ENCODE measurements at places on chromosomes 13 and 19. TPM values are rescaled to one million over a fixed set of nuclear protein-coding genes. Genes with fewer than 3 reads are reported as not detected.

Gene GPATCH1
- total RNA-seq = 6.6 TPM

- H3K4me1 ChIP-seq = no peaks in the 10 kb centered on the region
- no peak for DNase-seq
- H3K27ac ChIP-seq = no peak overlapping the region
- H3K4me3 ChIP-seq = no peak overlapping the region
These were observed 514.2 kb upstream of the SLITRK6 start for GRCh38 chr13:86313421-86313820.

Gene COMP
- 29.8 TPM for total RNA-seq

Gene PCDH8
- not detected for total RNA-seq

Gene ZSCAN5B
- not detected for total RNA-seq

Gene TEX26
- total RNA-seq = not detected

Gene TSSK6
- 1.5 TPM for total RNA-seq

Gene YJU2
- 17.5 TPM for total RNA-seq

DNA sequence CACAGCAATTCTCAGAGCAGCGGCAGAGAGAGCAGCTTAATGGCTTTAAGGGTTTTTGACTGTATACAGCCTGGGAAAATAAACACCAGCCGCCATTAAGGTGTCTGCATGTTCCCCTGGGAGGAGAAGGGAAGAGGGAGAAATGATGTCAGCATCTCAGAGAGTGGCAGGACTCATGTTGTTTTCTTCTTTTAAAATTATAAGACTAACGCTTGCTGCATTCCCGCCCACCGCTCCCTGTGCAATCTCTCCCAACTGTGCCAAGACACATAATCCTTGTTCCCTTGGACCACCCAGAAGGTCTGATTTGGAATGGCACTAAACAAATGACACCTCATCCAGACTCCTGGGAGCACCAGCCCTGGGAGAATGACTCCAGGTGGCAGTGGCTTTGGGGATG lies 27.7 kb upstream of the FAM216B start:
- H3K36me3 ChIP-seq = no peaks in the 10 kb centered on the region
- no peaks in the 10 kb centered on the region for H3K27me3 ChIP-seq
- no peak for DNase-seq
- no peak overlapping the region for H3K27ac ChIP-seq
- no peak overlapping the region for H3K4me3 ChIP-seq

Gene TCF3
- total RNA-seq = 46.0 TPM

DNA sequence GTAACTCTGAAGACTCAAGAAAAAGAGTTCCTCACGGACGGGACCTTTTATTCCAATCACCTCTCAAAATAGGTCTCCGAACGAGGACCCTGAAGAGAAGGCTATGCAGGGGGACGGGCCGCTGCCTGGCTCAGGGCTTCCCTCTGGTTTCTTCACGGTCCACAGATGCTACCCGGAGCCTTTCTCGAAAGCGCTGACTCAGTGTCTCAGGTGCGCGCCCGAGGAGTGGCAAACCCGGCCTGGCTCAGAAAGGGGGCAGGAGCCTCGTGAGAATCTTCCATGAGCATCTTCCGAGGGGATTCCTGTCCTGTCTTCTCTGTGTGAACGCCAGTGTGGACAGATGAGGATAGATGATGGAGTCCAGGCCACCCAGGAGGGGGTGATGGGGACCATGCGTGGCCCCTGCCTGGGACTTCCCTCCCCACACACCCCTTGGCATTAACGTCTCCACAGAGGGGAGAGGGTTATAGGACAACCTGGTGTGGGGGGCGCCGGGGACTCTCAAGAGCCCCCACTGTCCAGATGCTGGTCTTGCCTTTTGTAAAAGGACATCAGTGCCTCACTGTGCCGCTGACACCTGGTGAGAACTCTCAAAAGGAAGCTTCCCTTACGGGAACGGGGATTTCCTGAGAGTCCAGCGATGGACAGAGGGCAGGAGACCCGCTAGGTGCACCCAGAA lies 16.5 kb downstream of the LSM4 start:
- peak overlapping the region; percentile 37 for H3K4me3 ChIP-seq
- H3K36me3 ChIP-seq = no peaks in the 10 kb centered on the region
- no peaks in the 10 kb centered on the region for H3K27me3 ChIP-seq
- peaks cover 74% of the 10 kb centered on the region for H3K4me1 ChIP-seq
- DNase-seq = no peak

GRCh38 chr19:18292462-18292809 lies 11.0 kb upstream of the JUND start:
- H3K4me3 ChIP-seq = peak overlapping the region; percentile 93
- no peak for DNase-seq
- H3K4me1 ChIP-seq = peaks cover 41% of the 10 kb centered on the region
- H3K36me3 ChIP-seq = no peaks in the 10 kb centered on the region
- H3K27me3 ChIP-seq = no peaks in the 10 kb centered on the region

Gene LIM2
- not detected for total RNA-seq

DNA sequence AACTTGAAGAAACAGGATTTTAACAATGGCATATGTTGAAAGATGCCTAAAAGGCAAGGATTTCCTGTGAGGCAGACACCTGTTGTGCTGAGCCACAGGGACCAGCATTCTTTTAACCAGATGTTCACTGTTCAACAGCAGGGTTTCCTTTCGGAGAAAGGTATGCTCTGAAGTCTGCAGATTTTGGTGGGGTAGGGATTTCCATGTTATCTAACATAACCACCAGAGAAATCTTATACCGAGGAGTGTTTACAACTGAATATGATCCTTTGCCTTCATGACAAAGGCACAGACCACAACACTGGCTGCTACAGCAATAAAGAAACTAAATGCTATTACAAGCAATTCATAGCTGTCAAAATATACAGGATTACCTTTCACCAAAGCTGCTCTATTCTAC lies 48.1 kb downstream of the MPHOSPH8 start:
- no peak for DNase-seq
- H3K27me3 ChIP-seq = no peaks in the 10 kb centered on the region
- H3K36me3 ChIP-seq = no peaks in the 10 kb centered on the region
- H3K27ac ChIP-seq = no peak overlapping the region

- H3K36me3 ChIP-seq = no peaks in the 10 kb centered on the region
- no peak for DNase-seq
- peaks cover 4% of the 10 kb centered on the region for H3K4me1 ChIP-seq
- no peak overlapping the region for H3K27ac ChIP-seq
- no peaks in the 10 kb centered on the region for H3K27me3 ChIP-seq
These were observed 245.1 kb downstream of the LMO7 start for GRCh38 chr13:75881109-75881775.

Gene SHISA2
- total RNA-seq = 0.54 TPM

DNA sequence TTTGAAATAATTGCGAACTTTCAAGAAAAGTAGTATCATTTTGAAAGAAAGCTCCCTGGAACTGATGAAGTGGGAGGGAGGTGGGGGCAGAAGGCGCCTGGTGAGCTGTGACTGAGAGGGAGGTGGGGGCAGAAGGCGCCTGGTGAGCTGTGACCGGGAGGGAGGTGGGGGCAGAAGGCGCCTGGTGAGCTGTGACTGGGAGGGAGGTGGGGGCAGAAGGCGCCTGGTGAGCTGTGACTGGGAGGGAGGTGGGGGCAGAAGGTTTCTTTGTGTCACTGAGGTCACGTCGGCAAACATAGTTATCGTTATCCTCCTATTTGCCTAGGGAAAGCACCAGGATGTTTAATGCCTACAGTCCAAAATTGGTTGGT lies 24.2 kb downstream of the C2CD4C start:
- H3K4me3 ChIP-seq = no peak overlapping the region
- no peaks in the 10 kb centered on the region for H3K36me3 ChIP-seq
- DNase-seq = no peak
- no peaks in the 10 kb centered on the region for H3K4me1 ChIP-seq
- H3K27me3 ChIP-seq = peaks cover 3% of the 10 kb centered on the region

- H3K27me3 ChIP-seq = no peaks in the 10 kb centered on the region
- no peak overlapping the region for H3K4me3 ChIP-seq
- H3K4me1 ChIP-seq = no peaks in the 10 kb centered on the region
- H3K27ac ChIP-seq = no peak overlapping the region
- DNase-seq = no peak
These were observed 54.0 kb downstream of the GNG7 start for GRCh38 chr19:2648528-2648937.

- H3K36me3 ChIP-seq = no peaks in the 10 kb centered on the region
- H3K4me1 ChIP-seq = peaks cover 5% of the 10 kb centered on the region
- H3K27ac ChIP-seq = no peak overlapping the region
- H3K4me3 ChIP-seq = no peak overlapping the region
- no peak for DNase-seq
- no peaks in the 10 kb centered on the region for H3K27me3 ChIP-seq
These were observed 98.2 kb downstream of the RBM26 start for GRCh38 chr13:79307866-79308298.

Gene A1BG
- total RNA-seq = 10.0 TPM

Gene CYP2A7
- not detected for total RNA-seq

DNA sequence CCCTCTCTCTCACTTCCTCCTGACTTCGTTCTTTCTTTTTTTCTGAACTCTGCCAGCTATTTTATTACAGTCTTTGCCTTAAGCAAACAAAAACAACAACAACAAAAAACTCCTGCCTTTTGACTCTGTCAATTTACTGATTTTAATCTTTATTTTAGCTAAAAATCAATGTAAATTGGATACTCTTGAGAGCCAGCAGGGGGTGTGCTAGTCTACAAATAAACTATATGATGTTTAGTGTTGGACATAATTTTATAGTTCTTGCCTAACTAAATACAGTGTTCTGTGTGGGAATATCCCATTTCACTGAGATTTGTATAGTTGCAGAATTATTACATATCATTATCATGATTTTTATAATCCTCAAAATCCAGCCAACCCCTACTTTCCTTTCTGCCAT lies 1199.9 kb upstream of the SPRY2 start:
- H3K27ac ChIP-seq = no peak overlapping the region
- no peaks in the 10 kb centered on the region for H3K36me3 ChIP-seq
- no peak overlapping the region for H3K4me3 ChIP-seq
- H3K4me1 ChIP-seq = no peaks in the 10 kb centered on the region
- no peak for DNase-seq
- H3K27me3 ChIP-seq = no peaks in the 10 kb centered on the region

DNA sequence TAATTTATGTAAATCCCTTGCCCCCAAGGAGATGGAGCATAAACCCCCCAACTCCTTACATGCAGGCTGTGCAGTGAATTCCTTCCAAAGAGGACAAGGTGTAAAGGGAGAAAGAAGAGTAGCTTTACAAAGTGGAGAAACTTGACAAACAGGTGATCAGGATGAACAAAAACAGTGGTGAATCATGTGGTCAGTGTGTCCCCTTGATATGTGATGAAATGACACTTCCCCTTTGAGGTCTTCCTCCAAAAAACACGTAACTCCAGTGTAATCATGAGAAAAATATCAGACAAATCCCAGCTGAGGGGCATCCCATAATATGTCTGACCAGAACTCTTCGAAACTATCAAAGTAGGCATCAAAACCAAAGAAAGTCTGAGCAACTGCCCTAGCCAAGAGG lies 29.5 kb upstream of the AKT2 start:
- no peaks in the 10 kb centered on the region for H3K27me3 ChIP-seq
- no peaks in the 10 kb centered on the region for H3K4me1 ChIP-seq
- no peak overlapping the region for H3K4me3 ChIP-seq
- DNase-seq = no peak
- H3K36me3 ChIP-seq = no peaks in the 10 kb centered on the region
- H3K27ac ChIP-seq = no peak overlapping the region

Gene USP12
- total RNA-seq = 40.5 TPM

Gene NLRP11
- total RNA-seq = not detected

GRCh38 chr13:98765996-98766519 lies 13.6 kb upstream of the SLC15A1 start:
- no peak for DNase-seq
- H3K4me3 ChIP-seq = no peak overlapping the region
- no peaks in the 10 kb centered on the region for H3K4me1 ChIP-seq
- H3K36me3 ChIP-seq = no peaks in the 10 kb centered on the region
- no peaks in the 10 kb centered on the region for H3K27me3 ChIP-seq

Gene TBXA2R
- 39.1 TPM for total RNA-seq

Gene SPIB
- not detected for total RNA-seq

- no peak within 1 kb of the TSS for H3K4me3 ChIP-seq
- no peaks in the 10 kb centered on the region for H3K4me1 ChIP-seq
- H3K27ac ChIP-seq = no peak within 1 kb of the TSS
- H3K27me3 ChIP-seq = no peaks in the 10 kb centered on the region
These were observed at the start of gene NKPD1 for GRCh38 chr19:45160870-45161737. NKPD1 (minus strand) TSS chr19:45160982; CDS start chr19:45160150, 832 bp downstream.

Gene ZNF791
- total RNA-seq = 32.4 TPM

GRCh38 chr13:111957913-111958450 lies 109.0 kb upstream of the SOX1 start:
- no peaks in the 10 kb centered on the region for H3K4me1 ChIP-seq
- H3K27me3 ChIP-seq = no peaks in the 10 kb centered on the region
- no peak for DNase-seq

DNA sequence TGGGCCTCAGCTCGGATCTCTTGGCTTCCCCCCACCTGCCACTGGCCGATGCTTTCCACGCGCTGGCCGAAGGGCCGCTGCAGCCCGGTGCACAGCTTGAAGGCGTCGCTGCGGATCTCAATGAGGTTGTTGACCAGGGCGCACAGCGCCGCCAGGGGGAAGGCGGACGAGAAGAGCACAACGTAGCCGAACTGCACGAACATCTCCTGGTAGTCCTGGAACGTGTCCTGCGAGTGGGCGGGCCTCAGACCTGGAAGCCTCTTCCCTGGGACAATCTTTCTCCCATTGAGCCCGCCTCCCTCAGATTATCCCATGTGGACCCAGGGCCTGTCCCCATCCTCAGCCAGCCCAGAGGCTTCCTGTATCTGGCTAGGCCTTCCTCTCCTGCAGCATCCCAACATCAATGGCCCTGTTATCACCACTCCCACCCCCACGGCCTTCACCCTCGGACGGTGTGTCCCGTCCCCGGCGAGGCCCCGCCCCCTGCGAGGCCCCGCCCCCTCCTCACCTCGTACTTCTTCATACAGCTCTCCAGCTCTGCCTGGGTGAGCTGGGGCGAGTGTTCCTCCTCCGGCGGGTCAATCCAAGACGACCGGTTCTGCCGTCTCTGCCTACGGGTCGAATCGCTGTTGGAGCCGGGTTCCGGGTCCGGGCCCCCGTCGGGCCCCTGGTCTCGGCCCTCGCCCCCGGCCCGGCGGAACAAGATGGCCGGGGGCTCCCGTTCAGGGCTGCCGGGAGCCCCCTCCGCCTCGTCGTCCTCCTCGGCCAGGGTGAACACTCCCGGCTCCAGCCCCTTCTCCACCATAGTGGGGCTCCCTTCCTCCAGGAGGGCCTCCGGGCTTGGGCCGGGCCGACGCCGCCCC lies 6.8 kb downstream of the ANO8 start:
- no peaks in the 10 kb centered on the region for H3K27me3 ChIP-seq
- H3K27ac ChIP-seq = no peak overlapping the region
- peaks cover 4% of the 10 kb centered on the region for H3K36me3 ChIP-seq
- no peak for DNase-seq
- H3K4me1 ChIP-seq = peaks cover 12% of the 10 kb centered on the region

Gene ZSCAN4
- not detected for total RNA-seq
